ENCODE measurements at places on chromosomes 11 and 22.
A peak's percentile ranks its signal among the peaks of the same experiment; 100 is the strongest.

- DNase-seq, result no peak
Measured at GRCh38 chr11:69403556-69404215, 77.8 kb upstream of the LINC01488 start.

- DNase-seq, result no peak
Measured at GRCh38 chr22:49322231-49322630, 505.4 kb downstream of the BRD1 start.

DNA sequence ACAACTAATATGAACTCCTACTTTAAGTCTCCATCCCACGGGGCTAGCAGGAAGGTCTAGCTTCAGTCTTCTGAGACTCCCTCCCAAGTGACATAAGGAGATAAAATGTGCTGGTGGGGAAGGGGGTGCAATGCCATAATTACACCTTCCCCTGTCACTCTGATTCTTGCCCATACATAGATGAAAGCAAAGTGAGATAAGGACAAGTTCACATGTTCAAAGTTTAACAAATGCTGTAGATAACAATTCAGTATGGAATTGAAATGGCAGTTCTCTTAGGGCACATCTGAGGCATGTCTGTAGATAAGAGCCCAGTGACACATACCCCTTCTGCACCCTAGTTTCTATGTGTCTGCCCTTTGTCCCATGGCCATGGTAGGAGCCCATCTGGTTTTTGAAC, 38.2 kb upstream of the PANX1 start:
- no peak for DNase-seq

DNA sequence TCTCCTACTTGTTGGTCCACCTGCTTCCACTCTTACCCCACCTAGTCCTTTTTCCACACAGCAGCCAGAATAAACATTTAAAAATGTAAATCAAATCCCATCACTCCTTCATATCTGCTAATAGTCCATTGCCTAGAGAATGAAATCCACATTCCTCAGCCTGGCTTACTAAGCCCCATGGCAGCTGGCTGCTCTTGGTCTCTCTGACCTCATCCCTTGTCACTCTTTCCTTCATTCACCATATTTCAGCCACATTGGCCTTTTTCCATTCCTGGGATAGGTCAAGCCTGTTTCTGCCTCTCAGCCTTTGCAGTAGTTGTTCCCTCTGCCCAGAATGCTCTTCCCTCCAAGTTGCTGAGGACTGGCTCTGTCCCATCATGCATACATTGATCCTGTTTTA, 512.8 kb downstream of the INSC start:
- no peak for DNase-seq

DNA sequence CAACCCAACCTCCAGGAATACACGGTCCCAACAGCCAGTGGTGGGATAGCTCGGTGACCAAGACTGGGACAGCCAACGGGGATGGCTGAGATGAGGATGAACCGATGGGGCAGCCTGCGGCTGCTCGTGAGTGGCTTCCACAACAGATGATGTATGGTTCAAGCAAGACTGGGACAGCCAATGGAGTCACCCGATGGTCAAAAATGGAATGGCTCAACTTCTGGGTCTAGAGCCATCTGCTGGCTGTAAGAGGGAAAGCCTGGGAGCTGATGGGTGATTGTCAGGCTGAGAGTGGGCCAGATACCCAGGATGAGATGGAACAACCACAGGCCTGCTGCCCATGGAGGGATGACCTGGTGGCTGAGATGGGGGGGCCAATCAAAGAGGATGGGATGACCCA, 35.5 kb downstream of the SYT7 start:
- peak; percentile 61 for DNase-seq

- no peak for DNase-seq
Measured at GRCh38 chr11:34343153-34343552, 14.7 kb downstream of the ABTB2 start.

DNA sequence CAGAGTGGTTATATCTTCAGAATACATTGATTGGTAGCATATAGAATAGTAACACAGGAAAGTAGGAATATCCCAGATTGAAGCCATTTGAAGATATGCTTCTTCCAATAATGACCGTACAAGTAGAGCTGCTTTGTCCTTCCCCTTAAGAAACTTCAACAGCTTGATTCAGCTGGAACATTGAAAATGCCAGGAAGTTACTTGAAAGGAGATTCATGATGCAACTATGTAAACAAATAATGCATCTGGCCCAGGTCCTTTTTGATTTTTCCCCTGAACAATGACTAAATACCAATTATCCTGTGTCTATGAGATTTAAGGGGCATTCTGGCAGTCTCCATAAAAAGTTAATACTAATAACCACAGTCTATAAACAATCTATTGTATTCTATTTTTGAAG, 3.0 kb downstream of the DKK3 start:
- no peak for DNase-seq

DNA sequence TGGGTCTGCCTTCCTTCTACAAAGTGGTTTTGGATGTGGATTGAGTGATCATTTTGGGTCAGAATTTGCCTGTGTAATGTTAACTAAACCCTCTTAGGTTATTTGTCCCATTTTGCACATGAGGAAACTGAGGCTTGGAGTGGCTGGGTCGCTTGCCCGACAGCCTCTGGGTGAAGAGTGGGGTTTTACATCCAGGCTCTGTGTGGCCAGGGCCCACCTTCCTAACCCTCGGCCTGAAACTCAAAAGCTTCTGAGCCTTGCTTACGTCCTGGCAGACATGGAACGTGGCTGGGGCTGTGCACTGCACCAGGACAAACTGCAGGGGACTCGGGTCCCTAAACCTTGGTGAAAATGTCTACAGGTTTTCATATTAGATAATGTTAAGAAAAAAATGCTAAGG, 542.4 kb downstream of the TBC1D22A start:
- DNase-seq, result no peak

GRCh38 chr22:22887621-22888503, at the start of gene IGLL5:
TSS of gene IGLL5 (plus strand) at chr22:22887816. CDS start at chr22:22888054, 238 bp downstream.
- DNase-seq, result no peak

DNA sequence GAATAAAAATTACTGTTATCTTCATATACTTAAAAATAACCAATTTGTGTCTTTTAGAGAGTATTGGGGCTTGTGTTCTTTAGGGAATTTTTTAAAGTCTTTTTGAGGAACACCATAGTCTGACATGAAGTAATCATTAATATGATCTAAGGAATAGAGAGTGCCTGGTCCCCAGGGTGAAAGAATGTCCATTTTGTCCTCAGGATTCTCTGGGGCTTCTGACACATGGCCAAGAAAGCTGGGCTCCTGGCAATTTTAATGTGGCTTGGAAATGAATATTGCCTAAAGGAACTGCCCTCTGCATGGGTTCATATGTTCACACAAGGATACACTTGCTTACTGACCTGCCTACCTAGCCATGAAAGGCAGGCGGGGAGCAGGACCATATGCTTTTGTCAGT, 33.7 kb downstream of the NF2 start:
- DNase-seq, result no peak

GRCh38 chr11:71144736-71145135, 107.6 kb downstream of the SHANK2 start:
- DNase-seq, result no peak

DNA sequence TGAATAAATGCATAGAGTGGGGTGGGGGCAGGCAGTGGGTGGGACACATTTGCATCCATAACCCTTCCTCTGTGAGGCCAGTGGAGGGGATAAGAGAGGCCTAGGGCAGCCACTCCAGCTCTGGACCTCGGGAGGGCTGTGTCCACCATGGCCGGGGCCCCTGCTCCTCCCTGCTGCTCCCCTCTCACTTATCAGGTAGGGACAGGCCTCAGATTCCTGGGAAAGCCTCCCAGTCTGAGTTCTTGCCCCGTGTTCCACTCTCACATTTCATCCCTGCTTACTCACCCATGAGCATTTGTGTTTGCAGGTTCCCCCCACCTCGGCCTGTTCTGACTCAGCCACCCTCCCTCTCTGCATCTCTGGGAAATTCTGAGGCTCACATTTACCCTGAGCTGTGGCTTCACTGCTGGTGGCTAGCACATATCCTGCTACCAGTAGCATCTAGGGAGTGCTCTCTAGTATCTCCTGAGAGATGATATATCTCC, 128.7 kb upstream of the TOP3B start:
- DNase-seq, result peak; percentile 65

- no peak for DNase-seq
Measured at GRCh38 chr11:101435408-101435973, 148.3 kb downstream of the TRPC6 start.

DNA sequence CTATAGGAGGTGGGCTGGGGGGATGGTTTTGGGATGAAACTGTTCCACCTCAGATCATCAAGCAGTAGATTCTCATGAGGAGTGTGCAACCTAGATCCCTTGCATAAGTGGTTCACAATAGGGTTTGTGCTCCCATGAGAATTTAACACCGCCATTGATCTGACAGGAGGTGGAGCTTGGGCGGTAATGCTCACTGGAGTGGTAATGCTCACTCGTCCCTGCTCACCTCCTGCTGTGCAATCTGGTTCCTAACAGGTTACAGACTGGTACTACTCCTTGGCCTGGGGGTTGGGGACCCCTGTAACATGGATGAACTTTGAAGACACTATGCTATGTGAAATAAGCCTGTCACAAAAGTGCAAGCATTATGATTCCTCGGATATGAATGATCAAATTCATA, 87.0 kb upstream of the CLNS1A start:
- no peak for DNase-seq

DNA sequence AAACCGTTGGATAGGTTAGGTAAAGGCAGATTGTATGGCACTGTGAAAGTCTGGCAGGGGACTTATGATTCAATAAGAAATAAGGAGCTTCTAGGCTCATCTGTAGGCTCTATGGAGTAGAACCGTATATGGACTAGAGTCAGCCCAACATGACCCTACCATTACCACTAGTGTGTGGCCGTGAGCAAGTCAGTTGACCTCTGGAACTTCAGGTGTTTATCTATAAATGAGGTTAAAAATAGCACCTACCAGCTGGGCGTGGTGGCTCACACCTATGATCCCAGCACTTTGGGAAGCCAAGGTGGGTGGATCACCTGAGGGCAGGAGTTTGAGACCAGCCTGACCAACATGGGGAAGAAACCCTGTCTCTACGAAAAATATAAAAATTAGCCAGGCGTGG, 4.4 kb downstream of the HINFP start:
- DNase-seq, result no peak

DNA sequence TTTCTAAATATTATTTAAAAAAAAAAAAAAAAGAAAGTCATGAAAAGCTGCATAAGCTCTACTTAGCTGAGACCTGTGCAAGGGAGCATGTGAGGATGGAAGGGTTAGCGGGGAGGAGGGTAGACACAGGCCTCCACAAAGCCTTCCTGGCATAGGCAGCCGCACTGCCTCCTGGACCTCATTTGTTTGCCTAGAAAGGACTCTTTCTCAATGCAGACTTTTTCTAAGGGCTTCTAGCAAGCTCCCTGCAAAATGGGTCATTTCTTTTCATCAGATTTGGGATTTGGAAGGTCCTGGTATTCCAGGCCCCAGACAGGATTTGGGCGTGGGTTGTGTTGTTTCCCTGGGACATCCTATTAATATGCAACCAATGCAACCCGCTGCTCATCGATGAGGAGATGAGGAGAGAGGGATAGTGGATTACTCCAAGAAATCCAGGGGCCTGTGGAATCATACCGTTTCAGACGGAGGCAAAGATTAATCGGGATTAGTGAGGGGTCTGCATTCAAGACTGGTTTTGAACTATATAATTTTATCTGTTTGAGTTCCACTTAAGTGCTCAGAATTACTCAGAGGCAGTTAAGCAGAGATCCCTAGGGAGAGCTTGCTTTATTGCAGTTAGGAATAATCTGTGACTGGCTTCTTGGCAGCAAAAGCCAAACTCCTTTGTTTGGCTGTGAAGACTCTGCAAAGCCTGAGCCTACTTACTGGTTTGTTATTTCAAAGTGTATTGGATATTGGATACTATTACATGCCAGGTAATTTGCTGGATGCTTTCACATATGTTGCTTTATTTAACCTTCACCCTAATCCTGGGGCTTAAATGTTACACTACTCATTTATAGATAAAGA, 106.9 kb upstream of the NAV2 start:
- DNase-seq, result no peak

- no peak for DNase-seq
Measured at GRCh38 chr11:132704781-132705375, 827.4 kb downstream of the OPCML start.

GRCh38 chr11:73225001-73225686, 7.1 kb downstream of the P2RY2 start:
- no peak for DNase-seq

DNA sequence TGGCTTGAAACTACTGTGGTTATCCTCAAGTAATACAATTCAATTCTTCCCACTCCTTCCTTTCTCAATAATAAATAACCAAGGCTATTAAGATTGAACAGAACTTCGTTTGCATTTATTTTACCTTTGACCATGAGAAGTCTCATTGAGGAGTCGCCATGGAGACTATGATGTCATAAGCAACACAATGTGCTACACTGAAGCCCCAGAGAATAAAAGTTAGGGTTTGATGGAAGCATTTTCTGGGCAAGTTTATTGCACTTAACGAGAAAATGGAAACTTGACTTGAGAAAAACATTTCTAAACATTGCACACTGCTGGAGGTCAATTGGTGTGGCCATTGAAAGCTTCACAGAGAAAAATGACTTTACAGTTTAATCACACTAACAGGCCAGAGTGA, 121.5 kb downstream of the FAM76B start:
- DNase-seq, result no peak

GRCh38 chr11:119427279-119427678, 4.3 kb upstream of the THY1 start:
- DNase-seq, result no peak

DNA sequence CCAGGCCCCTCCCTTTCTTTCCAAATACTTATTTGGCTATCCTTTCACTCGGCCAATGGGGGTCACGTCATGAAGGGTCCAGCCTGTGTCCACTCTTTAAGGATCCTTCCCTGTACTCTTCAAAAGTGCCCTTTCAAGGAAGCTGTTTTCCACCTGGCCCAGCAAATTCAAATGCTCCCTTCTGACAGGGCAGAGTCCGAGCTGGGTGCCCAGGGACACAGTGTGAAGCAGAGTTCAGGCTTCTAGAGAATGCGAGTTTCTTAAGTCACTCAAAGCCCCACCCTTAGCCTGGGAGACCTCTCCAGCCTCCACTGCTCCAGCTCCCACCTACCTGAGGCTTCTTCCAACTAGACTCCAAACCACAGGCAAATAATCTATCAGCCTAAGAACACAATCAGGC, 5.5 kb upstream of the APOA1 start:
- DNase-seq, result no peak

DNA sequence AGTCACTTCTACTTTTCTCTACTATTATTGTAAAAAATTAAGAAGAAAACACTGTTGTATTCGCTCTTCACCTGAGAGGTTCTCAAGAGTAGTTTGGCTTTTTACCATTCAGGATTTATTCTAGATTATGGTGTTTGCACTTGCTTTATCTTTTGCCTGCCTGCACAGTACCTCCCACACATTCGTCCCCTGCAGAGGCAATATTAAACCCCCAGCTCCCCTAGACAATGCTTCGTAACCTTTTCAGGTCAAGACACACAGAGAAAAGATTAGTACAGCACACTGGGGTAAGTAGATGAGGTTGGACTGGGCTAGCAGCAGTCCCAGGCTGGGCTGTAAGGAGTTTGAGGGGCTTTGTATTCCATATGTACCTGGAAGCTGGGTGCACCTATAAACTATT, 62.4 kb downstream of the TNRC6B start:
- no peak for DNase-seq
